ENCODE measurements at places on chromosomes 7 and 10.

DNA sequence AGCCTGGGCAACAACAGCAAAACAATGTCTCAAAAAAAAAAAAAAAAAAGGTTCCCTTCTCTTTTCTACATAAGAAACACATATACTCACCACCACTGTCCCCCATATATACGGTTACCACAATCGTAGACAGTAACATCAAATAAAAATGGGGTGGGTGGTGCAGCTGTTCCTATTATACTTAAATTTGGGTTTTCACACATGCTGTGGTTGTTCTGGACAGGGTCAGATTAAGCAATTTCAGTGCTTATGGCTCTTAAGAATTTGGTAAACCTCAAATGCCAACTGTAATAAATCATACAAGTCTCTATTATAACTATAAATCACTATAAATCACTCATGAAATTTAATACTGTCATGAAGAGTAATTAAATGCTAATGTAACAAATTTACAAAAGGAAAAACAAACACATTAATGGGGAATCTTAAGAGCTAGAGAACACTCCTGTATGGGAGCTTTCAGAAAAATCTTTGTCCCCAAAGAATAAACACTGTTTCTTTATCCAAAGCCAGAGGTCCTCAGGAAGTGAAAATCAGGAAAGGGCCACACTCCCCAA, 143.6 kb downstream of the GLI3 start:
- no peak for DNase-seq

DNA sequence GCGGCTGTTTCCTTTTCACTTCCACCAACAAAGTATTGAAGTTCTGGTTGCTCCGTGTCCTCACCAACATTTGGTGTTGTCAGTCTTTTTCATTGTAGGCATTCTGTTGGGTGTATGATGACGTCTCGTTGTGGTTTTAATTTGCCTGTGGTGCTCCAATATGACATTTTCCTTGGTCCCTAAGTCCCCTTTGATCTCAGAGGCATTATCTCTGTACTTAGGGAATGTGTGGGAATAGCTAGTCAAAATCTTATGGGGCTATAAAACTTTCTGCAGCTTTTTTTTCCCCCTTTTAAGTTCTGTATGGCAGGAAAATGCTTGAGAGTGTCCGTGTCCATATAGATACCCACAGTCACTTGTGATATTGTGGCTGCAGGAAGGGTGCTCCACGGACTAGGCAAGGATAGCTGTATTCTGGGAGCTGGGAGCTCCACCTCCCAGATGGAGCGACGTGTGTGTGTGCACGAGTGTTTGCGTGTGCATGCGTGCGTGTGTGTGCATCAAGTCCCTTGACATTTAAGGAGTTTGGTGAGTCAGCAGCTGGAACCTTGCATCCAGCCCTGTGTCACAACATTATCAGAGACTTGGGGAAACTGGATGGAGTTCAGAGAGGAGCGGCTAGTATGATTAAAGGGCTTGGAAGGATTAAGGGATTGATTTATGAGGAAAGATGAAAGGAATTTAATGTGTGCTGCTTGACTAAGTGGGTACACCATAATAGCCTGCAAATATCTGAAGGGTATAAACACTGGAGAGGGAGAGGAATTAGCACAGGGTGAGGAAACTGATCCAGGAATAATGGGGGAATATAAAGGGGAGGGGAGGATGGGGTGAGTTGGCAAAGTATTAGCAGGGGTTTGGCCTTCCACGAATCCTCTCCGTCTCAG, 66.8 kb downstream of the LRMDA start:
- no peak for DNase-seq

GRCh38 chr7:64885520-64886240, 17.4 kb upstream of the ZNF273 start:
- no peak for DNase-seq

DNA sequence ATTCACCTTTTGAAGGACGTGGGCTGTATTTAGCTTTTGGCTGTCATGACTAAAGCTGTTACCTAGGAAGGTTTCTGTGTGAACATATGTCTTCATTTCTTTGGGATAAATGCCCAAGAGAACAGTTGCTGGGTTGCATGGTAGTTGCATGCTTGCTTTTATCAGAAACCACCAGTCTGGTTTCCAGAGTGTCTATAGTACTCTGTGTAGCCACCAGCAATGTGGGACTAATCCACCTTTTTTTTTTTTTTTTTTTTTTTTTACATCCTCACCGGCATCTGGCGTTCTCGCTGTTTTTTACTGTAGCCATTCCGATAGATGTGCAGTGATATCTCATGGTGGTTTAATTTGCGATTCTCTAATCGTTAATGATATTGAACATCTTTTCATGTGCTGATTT, 297.8 kb downstream of the SDK1 start:
- DNase-seq, result no peak

DNA sequence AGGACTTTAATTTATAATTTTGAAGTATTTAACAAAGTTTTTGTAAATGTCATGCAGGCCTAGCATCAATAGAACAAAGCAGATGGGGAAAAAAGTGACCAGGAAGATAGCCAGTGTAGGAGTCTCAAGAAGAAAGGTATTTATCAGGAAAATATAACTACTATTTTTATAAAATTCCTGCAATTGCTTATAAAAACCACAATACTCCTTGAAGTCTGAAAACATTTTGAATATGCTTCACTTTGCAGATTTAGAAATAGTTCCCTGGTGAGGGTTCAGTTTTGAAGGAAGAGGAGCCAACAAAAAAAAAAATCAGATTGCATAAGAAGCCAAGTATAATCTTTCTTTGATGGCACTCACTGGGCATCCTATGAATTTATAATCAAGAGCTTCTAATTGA, 34.1 kb downstream of the MTERF1 start:
- DNase-seq, result no peak

GRCh38 chr10:76868098-76868977, 769.3 kb downstream of the KCNMA1 start:
- no peak for DNase-seq

- DNase-seq, result no peak
These were observed 60.3 kb downstream of the CNTNAP2 start for GRCh38 chr7:146176860-146177259.

GRCh38 chr10:132142396-132143161, 44.2 kb upstream of the DPYSL4 start:
- no peak for DNase-seq

DNA sequence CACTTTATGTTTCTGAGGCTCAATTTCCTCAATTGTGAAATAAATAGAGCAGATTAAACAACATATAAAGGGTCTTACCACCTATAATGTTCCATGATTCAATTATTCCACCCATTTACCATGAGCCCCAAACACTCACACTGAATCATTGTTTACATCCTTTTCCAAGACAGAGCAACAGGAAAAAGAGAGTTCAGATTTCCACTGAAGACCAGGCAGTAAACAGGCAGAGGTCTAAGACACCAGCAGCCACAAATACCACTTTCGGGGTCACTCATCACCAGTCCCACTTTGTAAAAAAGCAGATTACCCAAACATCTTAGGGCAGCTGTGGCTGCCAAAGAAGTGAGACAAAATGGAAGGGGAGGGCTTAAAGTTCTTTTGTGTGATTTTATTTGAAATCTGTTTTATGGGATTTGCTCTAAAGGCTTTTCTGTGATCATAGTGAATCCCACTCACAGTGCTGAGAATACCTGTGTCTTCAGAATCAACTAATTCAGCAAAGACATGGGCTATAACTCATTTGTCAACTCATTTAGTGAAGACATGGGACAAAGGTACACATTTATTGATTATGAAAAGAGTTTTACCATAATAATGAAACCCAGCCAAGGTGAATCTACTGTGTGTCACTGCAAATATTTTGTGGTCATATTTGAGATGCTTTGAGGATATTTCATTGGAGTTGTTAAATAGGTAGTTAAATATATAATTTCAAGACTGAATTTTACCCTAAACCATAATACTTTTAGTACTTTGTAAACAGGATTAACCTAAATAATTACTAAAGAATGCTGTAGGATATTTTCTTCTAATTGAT, 24.8 kb upstream of the DLD start:
- no peak for DNase-seq

DNA sequence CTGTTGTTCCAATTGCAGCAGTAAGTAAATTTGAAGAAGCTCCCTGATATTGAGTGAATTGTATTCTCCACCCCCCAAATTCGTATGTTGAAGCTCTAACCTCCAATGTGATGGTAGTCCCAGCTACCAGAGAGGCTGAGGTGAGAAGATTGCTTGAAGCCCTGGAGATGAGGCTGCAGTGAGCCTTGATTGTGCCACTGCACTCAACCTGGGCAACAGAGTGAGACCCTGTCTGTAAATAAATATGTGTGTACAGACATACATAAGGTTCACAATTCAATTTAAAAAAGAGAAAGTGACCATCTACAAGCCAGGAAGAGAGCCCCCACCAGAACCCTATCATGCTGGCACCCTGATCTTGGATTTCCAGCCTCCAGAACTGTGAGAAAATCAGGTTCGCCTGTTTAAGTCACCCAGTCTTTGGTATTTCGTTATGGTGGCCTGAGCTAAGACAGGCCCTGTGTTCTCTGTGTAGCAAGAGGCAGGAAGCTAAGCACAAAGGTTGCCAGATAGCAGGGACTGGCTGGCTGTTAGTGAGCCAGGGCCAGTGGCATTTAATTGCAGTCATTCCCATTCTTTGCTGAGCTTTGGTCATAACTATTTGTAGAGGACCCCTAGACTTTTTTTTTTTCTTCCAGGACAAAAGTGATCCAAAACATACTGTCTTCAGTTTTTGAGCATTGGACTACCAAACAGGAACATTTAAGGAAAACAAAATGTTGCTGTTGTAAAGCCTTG, 45.6 kb downstream of the AUTS2 start:
- no peak for DNase-seq

DNA sequence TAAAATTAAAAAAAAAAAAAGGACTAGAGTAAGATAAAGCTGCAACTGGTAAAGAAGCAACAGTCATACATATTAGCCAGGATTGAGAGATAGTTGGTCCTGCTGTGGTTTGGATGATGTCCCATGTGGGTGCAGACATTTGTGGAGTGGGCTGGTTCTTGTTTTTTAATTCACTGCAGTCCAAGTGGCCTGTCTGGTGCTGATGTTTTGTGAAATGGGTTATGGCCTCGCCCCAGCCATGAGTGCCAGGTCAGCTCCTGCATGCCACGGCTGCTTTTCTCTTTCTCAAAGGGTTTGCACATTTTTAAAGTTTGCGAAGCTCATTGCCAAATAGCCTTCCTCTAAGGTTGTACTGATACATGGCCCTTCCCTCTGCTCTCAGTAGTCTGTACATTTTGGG, 14.1 kb upstream of the BTBD16 start:
- no peak for DNase-seq

- no peak for DNase-seq
These were observed 59.8 kb downstream of the RAMP3 start for GRCh38 chr7:45217358-45217757.

DNA sequence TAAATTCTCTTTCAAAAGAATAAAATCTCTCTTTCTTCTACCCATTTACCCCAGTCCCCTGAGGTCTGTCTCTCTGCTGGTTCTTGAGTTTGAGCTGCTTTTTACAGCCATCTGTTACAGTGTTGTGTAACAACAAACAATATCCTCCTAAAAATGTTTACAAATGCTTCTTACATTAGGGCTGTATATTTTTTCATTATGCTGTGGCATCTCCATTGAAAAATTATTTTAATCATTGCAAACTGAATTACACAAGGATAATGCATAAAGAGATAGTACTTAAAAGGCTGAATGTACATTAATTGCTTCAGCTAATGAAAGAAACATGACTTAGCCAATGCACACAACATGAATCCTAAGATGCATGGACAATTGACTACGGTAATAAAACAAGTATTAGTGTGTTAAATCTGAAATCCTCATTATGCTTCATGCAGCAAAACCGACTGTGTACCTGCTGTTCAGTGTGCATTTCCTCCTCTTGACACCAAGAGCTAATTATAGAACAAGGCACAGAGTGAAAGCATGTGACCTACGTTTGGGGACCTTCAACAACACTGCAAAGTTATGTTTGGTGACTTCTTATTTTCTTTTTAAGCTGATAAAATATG, 181.7 kb upstream of the RHOBTB1 start:
- no peak for DNase-seq

DNA sequence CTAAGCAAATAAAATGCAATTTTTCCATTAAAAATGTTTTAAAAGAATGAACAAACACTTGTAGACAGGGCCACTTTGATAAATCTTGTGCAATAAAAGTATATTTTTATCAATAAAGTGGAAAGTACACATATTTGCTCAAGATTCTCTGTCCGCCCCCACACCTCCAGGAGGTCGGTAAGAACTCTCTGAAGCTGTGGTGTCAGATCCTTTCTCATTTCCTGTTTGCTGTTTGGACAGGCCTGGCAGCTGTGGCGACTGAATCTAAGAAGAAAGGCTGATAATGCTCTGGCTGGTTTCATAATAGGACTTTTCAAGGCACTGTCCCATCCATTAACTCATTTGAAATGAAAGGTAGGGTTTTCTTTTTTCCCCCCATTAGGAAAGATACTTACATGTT, 15.3 kb upstream of the ASB4 start:
- DNase-seq, result no peak

All from NCI-H187 treated with DMSO at 0.1 percent for 48 hours (cell line).